ENCODE measurements at places on chromosomes 2 and 18.

GRCh38 chr2:35915261-35915660, 440.3 kb upstream of the CRIM1 start:
- no peak for DNase-seq

DNA sequence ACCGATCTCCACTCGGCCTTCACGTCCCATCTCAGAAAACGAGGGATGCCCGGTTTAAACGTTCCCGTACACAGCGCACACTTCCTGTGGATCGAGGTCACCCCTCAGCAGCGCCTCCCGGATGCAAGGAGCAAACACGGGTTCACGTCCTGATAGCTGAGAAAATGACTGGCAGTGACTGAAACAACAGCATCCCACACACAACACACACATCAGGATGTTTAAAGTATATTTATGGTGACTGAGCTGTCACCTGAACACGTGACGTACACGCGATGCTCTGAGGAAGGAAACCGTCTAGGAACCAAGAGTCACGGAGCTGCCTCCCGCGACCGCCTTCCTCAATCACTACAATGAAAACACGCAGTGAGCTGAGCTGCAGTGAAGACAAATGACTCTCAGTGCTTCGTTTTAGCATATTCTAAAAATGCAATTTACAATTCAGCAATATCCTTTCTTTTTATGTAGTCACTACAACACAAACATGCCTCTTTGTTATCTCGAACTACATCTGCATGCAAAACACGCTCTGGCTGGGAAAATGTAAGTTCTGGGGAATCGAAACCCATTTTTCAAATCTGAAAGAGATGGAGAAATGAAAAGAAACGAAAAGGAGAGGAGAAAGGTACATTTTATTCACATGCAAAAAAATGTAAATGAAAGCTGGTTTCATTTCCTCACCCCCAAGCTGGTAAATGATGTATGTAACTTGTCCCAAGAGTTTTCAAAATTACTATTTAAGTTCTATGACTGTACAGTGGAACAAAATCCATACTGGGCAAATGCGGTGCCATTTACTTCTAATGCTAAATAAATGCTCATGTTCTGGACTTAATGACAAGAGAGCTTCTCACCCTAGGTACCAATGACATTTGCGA, 19.8 kb downstream of the HDAC4 start:
- peak; percentile 55 for DNase-seq

DNA sequence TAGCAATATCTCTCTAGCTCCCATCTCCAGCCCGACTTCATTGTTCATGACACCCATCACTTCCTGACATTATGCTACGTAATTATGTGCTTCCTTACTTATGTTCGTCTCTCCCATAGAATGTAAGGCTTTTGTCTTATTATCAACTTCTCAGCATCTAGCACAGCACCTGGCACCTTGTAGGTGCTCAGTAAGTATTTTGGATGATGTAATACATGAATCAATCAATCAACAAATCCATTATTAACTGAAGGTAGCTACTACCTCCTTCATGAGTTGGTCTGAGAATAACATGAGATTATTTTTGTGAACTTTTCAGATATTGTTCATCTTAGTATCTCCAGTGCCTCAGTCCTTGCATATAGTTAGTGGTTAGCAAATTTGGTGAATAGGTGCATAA, 109.3 kb downstream of the EN1 start:
- no peak for DNase-seq

GRCh38 chr2:112257575-112257974, 2.7 kb upstream of the ZC3H8 start:
- DNase-seq, result no peak

DNA sequence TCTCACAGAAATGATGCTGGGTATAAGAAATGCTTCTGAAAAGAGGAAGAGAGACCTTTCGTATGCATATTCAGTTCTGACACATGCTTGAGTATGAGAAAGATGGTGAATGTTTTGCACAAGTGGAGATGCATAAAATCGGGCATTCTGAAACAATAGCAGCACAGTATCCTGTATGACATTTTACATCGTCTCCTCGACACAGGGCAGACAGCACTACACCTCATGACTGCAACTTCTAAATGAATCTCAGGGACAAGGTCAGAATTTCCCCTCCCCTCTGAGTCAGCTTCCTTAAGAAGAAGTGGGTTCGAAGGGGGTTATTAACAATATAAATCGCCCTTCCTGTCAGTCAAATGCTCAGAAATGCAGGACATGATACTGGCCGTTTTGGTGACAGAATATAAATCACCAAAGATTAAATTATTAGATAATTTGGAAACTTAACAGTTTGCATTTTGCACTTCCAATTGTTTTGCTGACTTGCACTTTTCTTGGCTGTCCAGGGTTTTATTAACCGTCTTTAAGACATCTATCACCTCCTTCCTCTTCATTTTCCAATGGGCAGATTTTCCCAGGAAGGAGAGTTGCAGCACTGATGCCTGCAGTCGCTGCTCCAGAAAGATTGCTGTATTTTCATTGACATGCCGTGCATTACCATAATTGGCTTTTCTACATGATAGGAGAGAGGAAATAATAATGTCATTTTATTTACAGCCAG, 57.2 kb downstream of the TSHZ1 start:
- no peak for DNase-seq

DNA sequence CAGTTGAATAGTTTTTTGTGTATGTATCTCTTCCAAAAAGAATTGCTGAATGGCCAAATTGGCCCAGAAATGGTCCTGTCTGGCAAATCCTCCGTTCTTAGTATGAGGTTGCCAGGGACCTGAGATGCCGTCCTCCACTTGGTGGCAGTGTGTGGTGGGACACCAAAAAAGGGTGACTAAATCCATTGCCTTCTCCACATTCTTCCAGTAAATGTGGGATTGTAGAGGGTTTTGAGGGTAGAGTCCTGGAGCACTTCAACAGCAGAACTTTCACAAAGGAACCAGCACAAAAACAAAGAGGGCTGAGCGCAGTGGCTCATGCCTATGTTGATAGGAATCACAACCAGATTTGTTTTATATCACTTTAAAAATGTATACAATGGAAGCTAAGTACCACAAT, 199.9 kb downstream of the BCL2 start:
- DNase-seq, result no peak

- DNase-seq, result no peak
These were observed 801.0 kb downstream of the TDRD15 start for GRCh38 chr2:21924640-21925285.

- no peak for DNase-seq
These were observed 1.5 kb downstream of the ACSL3 start for GRCh38 chr2:222862106-222862908.

GRCh38 chr2:207825978-207826377, 56.3 kb upstream of the FZD5 start:
- DNase-seq, result no peak

Data from activated B cell treated with CpG ODN at 0.5 μM for 24 hours (primary cell).